Stimulated activated CD8-positive, alpha-beta memory T cell treated with anti-CD3 and anti-CD28 coated beads, Interleukin-4, amount 100 ng/mL, for 4 hours (primary cell): ENCODE measurements at places on chromosomes 5 and 9.

GRCh38 chr5:88085462-88085861, 183.2 kb downstream of the TMEM161B start:
- DNase-seq: no peak

GRCh38 chr5:17257705-17258273, 40.4 kb downstream of the BASP1 start:
- DNase-seq: no peak

DNA sequence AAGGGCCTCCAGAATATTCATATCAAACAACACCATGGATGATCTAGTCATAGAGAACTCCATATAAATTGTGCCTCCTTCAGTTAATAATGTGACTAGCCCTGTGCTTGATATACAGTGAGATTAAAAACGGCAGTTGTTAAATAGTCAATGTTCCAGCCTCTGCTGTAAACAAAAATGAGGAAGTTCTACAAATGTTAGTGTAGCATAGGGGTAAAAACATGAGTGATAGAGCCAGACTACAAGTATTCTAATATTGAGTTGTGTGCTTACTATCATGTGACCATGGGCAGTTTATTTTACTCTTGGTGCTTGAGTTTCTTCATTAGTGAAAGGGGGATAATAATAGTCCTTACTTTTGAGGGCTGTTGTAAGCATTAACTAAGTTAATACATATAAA, 43.3 kb upstream of the SLCO6A1 start:
- DNase-seq: no peak

DNA sequence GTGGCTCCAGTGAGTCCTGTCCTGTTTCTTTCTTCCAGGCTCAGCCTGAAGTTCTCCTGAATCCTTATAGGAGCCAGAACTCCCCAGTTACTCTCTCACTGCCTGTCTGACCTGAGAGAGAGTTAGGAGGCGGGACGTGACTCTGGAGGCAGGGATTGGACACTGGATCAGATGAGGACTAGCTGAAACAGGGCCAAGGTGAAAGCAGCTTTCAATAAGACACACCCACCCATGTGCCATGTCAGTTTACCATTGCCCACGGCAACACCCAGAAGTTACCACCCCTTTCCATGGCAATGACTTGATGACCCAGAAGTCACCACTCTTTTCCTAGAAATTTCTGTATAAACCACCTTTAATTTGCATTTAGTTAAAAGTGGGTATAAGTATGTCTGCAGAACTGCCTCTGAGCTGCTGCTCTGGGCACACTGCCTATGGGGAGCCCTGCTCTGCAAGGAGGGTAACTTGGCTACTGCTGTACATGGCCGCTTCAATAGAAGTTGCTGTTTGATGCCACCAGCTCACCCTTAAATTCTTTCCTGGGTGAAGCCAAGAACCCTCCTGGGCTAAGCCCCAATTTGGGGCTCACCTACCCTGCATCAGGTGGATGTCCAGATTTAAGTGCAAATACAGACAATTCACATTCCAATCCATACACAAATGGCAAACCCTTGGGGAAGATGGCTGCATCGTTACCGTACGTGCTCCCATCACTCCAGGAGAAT, 13.7 kb downstream of the FCN2 start:
- no peak for DNase-seq

DNA sequence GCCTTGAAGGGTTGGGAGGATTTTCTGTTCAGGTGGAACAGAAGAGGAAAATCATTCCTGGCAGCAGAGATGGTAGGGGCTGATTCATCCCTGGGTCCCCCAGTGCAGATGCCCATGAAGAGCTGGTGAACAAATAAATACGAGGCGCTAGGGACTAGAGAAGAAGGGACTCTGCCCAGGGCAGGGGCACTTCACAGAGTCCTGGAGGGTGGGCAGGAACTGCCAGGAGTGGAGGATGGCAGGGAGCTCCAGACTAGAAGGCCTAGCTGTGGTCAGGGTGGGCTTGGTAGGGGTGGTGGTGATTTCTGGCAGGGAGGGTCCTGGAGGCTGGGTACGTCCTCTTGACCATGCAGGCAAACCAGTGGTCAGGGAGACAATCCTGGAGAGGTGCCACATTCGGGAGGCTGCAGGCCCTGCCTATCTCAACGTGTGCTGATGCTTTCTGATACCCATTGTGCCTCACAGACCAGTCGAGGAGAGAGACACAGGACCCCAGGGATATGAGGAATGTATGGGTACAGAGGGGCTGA, 69.9 kb downstream of the CRB2 start:
- DNase-seq: no peak

GRCh38 chr5:176723440-176723839, 76.2 kb downstream of the TSPAN17 start:
- no peak for DNase-seq
